ENCODE measurements at places on chromosomes 13 and 19. TPM values are rescaled to one million over a fixed set of nuclear protein-coding genes. Genes with fewer than 3 reads are reported as not detected.

The SHISA2 gene
- not detected for total RNA-seq

The SLITRK6 gene
- total RNA-seq: 0.15 TPM

The OR7A5 gene
- not detected for total RNA-seq

The KIR2DL4 gene
- total RNA-seq: not detected

The LILRA6 gene
- 0.06 TPM for total RNA-seq

The ZNF180 gene
- total RNA-seq: 7.5 TPM

The ATP1A3 gene
- 4.0 TPM for total RNA-seq

The SPACA4 gene
- total RNA-seq: not detected

The APC2 gene
- total RNA-seq: 1.2 TPM

The FGF14 gene
- not detected for total RNA-seq

The ZNF132 gene
- 0.09 TPM for total RNA-seq

The CD22 gene
- 0.89 TPM for total RNA-seq
